Melanocyte of skin (primary cell): ENCODE measurements at places on chromosomes 7 and 10. TPM values are rescaled to one million over a fixed set of nuclear protein-coding genes. Genes with fewer than 3 reads are reported as not detected.

The GRM8 gene
- under 0.01 TPM in 1 of 2 replicates, not detected in the other for total RNA-seq

The RBM20 gene
- 0.31 and 0.33 TPM in 2 replicates for total RNA-seq

The MMD2 gene
- total RNA-seq, result not detected in 2 replicates

The SPDYE5 gene
- total RNA-seq, result not detected in 2 replicates

The CALHM3 gene
- total RNA-seq, result not detected in 2 replicates

The BTBD16 gene
- not detected in 2 replicates for total RNA-seq

The DENND2A gene
- total RNA-seq, result 23.4 and 23.6 TPM in 2 replicates

The CHAT gene
- not detected in 2 replicates for total RNA-seq

The DPYSL4 gene
- total RNA-seq, result 5.4 and 9.0 TPM in 2 replicates

The STEAP4 gene
- not detected in 2 replicates for total RNA-seq

The OR2A7 gene
- total RNA-seq, result 0.33 and 0.46 TPM in 2 replicates

The NPY4R gene
- total RNA-seq, result not detected in 2 replicates

The TEX36 gene
- not detected in 2 replicates for total RNA-seq

The ASB15 gene
- not detected in 2 replicates for total RNA-seq

The SLC26A5 gene
- total RNA-seq, result not detected in 2 replicates

The HTR5A gene
- total RNA-seq, result under 0.01 TPM in 1 of 2 replicates, not detected in the other

The ZNF117 gene
- 3.1 and 4.4 TPM in 2 replicates for total RNA-seq

The ACSM6 gene
- not detected in 2 replicates for total RNA-seq

The TMEM229A gene
- total RNA-seq, result not detected in 2 replicates

The FAM25G gene
- total RNA-seq, result not detected in 2 replicates

The BHLHA15 gene
- 0.33 TPM in 1 of 2 replicates, not detected in the other for total RNA-seq

The POLR2J2 gene
- 1.7 and 3.0 TPM in 2 replicates for total RNA-seq

The CPA4 gene
- 0.34 and 0.73 TPM in 2 replicates for total RNA-seq

The NUPR2 gene
- total RNA-seq, result not detected in 2 replicates

The CALML3 gene
- total RNA-seq, result not detected in 2 replicates

The CALY gene
- total RNA-seq, result not detected in 2 replicates

The HKDC1 gene
- total RNA-seq, result 3.3 and 4.0 TPM in 2 replicates

The TFEC gene
- total RNA-seq, result under 0.01 TPM in 1 of 2 replicates, not detected in the other

The UCMA gene
- total RNA-seq, result not detected in 2 replicates

The ZCWPW1 gene
- 0.33 and 1.7 TPM in 2 replicates for total RNA-seq

The VAX1 gene
- not detected in 2 replicates for total RNA-seq

The MARCHF5 gene
- 12.3 and 14.7 TPM in 2 replicates for total RNA-seq

The NOM1 gene
- total RNA-seq, result 14.3 and 24.5 TPM in 2 replicates

The ASB13 gene
- total RNA-seq, result 15.9 and 20.0 TPM in 2 replicates

The CEP55 gene
- total RNA-seq, result 22.2 and 28.9 TPM in 2 replicates

The AGAP3 gene
- total RNA-seq, result 83.0 and 100 TPM in 2 replicates

The FAM185A gene
- 7.7 and 10.2 TPM in 2 replicates for total RNA-seq

The SEMA3A gene
- total RNA-seq, result 2.8 and 2.9 TPM in 2 replicates

The ASAH2 gene
- total RNA-seq, result 0.73 and 3.1 TPM in 2 replicates

The TRA2A gene
- total RNA-seq, result 25.1 and 30.5 TPM in 2 replicates

The DYNC1I1 gene
- 1.00 and 1.2 TPM in 2 replicates for total RNA-seq

The PDE1C gene
- total RNA-seq, result 0.34 and 1.5 TPM in 2 replicates

The POLR1F gene
- 23.6 and 37.3 TPM in 2 replicates for total RNA-seq

The FGFBP3 gene
- total RNA-seq, result 1.00 and 1.9 TPM in 2 replicates

The EEPD1 gene
- total RNA-seq, result 10.3 and 12.0 TPM in 2 replicates

The SLC26A3 gene
- not detected in 2 replicates for total RNA-seq
